ENCODE measurements at places on chromosomes 12 and 14.
A peak's percentile ranks its signal among the peaks of the same experiment; 100 is the strongest.

- DNase-seq = no peak
Measured at GRCh38 chr14:50814161-50814560, 16.8 kb downstream of the NIN start.

GRCh38 chr12:50006754-50007442 lies 18.4 kb downstream of the RACGAP1 start:
- DNase-seq = no peak

- DNase-seq = no peak
Measured at GRCh38 chr14:53494587-53494986, 341.5 kb upstream of the DDHD1 start.

DNA sequence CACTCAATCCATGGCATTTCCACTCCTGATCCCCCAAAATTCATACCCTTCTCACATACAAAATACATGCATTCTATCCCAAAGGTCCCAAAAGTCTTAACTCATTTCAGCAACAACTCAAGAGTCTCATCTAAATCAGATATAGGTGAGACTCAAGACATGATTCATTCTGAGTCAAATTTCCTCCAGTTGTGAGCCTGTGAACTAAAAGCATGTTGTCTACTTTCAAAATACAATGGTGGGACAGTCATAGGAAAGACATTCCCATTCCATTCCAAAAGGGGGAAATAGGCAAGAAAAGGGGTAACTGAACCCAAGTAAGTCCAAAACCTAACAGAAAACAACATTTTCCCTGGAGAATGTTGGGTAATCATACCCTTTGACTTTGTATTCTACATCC lies 103.3 kb downstream of the C12orf75 start:
- DNase-seq = no peak

- no peak for DNase-seq
Measured at GRCh38 chr14:93804654-93805053, 16.4 kb upstream of the PRIMA1 start.

DNA sequence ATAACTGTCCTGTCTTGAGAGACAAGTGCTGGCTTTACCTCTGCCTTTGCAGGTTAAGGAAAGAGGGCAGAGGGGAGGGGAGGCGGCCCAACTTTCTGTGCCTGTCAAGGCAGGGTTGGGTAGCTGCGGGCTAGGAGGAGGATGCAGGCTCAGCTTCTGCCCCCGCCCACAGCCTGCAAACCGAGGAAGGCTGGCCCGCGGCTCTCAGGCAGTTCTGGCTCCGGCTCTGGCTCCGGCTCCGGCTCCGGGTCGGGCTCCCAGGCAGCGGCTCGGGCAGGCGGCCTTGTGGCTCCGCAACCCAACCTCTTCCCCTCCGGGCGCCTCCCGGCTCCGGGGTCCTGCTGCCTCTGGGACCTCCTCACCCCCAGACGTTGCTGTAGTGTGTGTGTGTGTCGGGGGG lies 92.9 kb downstream of the TMEM30B start:
- no peak for DNase-seq

DNA sequence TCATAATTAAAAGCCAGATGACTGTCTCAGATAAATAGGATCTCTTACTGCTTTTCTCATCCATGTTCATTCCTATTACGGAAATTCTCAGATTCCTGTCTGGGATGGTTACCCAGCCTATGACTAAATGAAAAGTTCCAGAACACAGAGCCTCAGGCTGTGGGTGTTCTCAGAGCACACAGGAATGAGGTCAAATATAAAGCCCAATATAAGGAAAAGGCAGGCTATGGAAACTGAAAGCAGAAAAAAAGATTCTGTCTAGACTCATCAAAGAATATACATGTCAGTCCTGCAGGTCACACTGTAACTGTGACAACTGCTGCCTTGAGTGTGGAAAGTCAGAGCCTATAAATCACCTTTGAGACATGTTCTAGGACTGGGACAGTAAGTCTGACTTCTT lies 64.3 kb downstream of the DCAF5 start:
- DNase-seq = no peak

GRCh38 chr12:111406474-111407376 lies 1.0 kb downstream of the SH2B3 start:
- no peak for DNase-seq

DNA sequence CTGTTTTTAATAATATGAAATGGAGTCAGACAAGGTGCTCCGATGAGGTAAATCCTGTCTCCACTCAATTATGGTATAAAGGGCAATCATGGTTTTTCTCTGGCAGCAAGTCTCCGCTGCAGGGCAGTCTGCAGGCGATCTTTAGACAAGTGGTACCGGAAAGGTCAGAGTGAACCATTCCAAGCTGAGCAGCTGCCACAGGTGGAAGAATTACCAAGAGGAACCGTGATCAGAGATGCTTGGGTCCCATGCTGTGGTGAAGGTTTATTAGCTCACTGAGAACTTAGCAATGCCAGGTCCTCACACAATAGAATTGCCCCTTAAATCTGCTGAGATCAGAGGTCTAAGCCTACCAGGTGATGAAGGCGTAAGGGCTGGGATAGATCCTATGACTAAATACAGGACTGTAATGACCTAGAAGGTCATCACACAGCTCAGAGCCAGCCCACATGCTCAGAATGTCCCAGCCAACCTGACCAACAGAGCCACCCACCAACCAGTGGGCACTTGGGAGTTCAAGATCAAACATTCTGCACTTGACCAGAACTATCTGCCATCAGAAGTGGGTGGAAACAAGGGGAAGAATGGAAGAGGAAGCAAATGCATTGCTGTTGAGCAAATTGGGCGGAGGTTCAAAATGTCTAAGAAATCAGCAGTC lies 175.2 kb upstream of the BCL2L14 start:
- DNase-seq = peak; percentile 58

DNA sequence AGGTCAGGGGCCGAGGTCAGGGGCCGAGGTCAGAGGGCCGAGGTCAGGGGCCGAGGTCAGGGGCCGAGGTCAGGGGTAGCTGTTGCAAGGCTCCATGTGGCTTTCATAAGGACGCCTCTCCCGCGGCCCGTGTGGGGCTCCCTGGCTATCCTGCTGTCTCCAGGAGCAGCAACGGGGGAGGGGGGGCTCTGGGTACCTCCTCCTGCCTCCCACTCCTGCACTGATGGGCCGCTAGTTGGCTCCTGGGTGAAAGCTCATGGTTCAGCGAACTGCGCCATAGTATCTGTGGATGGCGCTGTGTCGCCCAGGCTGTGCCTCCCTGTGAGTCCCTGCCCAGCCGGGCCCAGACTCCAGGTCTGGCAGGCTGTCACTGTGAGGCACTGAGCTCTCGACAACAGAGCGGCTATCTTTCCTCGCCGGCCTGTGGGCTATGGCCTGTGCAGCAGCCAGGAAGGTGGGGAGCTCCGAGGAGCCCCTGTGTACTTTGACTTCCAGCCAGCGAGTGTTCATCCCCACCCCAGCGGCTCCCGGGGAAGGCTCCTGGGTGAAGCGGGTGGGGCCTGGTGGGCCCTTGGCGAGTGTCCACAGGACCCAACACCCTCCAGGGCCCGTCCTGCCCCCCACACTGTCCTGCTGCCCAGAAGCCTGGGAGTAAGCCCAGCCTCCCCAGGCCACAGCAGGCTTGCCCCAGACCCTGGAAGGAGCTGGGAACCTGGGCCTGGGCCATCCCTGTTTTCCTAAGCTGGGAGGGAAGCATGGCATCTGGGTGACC lies 8.1 kb downstream of the RFLNA start:
- no peak for DNase-seq

- no peak for DNase-seq
Measured at GRCh38 chr12:99281277-99281676, 366.3 kb upstream of the GARIN6 start.

DNA sequence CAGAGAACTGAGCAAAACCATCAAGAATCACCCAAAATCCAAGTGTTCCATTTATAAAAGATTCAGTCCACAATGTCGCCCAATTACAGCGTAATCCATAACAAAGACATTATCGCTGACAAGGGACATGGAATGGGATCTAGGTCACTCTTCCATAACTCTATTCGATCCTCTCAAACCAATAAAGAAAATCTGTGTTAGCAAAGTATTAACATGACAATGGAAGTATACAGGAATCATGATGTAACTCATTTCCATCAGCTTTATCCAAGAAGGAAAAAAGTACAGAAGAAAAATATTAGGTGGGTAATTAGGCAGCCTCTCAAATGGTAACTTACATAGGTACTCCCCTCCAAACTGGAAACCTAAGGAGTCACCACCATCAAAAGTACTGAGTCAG lies 4.9 kb downstream of the ZFYVE1 start:
- no peak for DNase-seq

DNA sequence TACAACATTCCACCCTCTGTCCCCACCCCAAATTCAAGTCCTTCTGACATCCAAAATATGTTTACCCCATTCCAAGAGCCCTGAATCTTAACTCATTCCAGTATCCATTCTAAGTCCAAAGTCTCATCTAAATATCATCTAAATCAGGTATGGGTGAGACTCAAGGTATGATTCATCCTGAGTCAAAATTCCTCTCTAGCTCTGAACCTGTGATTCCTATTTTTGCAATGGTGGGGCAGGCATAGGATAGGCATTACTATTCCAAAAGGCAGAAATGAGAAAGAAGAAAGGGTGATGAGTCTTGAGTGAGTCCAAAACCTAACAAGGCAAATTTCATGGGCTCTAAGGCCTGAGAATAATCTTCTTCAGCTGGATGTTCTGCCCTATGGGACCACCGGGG lies 140.3 kb upstream of the FAR2 start:
- DNase-seq = no peak

GRCh38 chr14:92310776-92311375 lies 12.1 kb upstream of the SLC24A4 start:
- DNase-seq = no peak

- no peak for DNase-seq
Measured at GRCh38 chr14:78324353-78324752, 154.2 kb downstream of the NRXN3 start.

GRCh38 chr12:66590275-66590985 lies 88.4 kb downstream of the GRIP1 start:
- no peak for DNase-seq
